ENCODE measurements at places on chromosomes 6 and 20.

GRCh38 chr6:21201187-21201586 lies 392.4 kb upstream of the SOX4 start:
- DNase-seq = peak; percentile 73

- DNase-seq = peak; percentile 30
Measured at GRCh38 chr6:70166088-70166958, 136.6 kb downstream of the COL9A1 start.

GRCh38 chr20:62975251-62975760 lies 22.8 kb downstream of the SLC17A9 start:
- no peak for DNase-seq

DNA sequence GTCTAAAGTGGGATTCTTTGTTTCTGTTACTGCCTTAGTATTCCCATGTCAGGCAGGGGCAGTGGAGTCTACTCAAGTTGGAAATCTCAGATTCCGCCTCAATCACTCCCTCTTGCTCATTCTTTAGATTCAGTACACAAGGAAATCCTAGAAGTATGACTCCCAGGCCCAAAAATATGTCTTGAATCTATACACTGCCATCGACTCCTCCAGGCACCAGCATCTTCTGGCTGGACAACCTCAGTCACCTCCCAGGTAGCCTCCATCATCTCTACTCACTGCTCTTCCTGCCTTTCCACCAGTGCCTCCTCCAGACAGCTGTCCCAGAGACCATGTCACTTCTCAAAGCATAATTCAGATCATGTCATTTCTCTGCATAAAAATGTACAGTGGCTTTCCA lies 329.9 kb downstream of the CDC5L start:
- no peak for DNase-seq

GRCh38 chr20:41176711-41177552 lies 39.6 kb downstream of the PLCG1 start:
- DNase-seq = no peak

DNA sequence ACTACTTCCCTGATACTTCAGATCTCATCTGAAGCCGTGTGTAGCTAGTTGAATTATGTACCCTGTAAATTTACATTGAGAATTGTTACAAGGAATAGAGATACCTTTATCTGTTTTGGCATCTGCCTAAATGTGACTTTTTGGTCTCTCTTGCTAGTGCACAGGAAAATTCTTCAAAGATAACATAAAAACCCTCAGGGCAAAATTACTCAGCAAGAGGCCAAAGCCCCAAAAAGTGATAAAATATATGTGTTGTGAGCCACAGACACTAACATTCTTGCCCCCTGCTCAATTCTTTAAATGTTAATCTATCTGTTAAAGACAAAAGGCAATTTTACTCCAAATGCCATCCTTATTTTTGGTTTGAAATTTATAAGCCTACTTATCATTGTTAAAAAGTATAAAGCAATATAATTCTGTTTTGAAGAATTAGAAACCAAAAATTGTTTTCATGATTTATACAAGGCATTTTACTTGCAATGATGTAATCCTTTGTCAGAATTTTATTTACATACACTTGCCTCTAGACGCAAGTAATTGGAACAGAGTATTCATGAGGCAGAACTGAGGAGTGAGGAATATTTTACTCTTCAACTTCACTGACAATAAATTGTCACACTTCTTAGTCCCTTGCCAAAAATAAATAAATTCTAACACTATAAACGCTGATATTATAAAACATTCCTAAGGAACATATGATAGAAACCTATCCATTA lies 186.2 kb downstream of the EPM2A start:
- no peak for DNase-seq

GRCh38 chr6:40376113-40376650 lies 211.0 kb downstream of the LRFN2 start:
- peak; percentile 68 for DNase-seq

- no peak for DNase-seq
Measured at GRCh38 chr20:44600758-44601201, 18.4 kb downstream of the PKIG start.

- no peak for DNase-seq
Measured at GRCh38 chr6:165971202-165971601, 196.4 kb downstream of the TBXT start.

- DNase-seq = no peak
Measured at GRCh38 chr20:10415013-10415650, 18.9 kb downstream of the MKKS start.

DNA sequence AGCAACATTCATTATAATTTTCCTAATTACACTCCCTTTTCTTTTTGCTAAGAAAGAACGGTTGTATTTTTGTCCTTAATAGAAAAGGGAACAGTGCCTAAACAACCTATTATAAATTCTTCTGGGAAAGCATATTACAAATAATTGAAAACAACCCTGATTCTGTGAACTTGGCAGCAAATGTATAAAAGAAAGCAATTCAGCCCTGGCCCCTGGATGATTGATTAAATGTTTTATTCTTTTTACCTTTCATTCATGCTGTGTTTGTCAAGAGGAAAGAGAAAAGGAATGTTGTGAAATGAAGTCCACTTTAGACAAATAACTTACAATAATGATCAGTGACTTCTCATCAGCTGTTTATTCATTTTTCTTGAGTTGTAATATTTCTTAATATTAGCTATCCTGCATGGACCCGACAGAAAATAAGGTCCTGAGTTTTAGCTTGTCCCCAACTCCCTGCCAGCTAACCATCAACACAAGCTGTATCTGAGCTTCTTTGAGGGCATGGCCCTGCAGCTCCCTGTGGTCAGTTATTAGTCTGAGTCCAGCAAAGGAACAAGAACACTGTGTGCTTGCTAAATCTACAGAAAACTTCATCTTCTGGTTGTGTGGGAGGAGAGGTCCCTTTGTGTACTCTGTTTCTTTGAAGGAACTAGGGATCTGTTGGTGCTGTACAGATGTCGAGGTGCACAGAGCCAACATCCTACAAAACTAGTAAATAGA lies 248.2 kb downstream of the LAMA2 start:
- peak; percentile 37 for DNase-seq

GRCh38 chr20:63568170-63568981 lies 5.7 kb downstream of the HELZ2 start:
- DNase-seq = no peak

- DNase-seq = no peak
Measured at GRCh38 chr6:46380152-46380807, 111.0 kb downstream of the RCAN2 start.

DNA sequence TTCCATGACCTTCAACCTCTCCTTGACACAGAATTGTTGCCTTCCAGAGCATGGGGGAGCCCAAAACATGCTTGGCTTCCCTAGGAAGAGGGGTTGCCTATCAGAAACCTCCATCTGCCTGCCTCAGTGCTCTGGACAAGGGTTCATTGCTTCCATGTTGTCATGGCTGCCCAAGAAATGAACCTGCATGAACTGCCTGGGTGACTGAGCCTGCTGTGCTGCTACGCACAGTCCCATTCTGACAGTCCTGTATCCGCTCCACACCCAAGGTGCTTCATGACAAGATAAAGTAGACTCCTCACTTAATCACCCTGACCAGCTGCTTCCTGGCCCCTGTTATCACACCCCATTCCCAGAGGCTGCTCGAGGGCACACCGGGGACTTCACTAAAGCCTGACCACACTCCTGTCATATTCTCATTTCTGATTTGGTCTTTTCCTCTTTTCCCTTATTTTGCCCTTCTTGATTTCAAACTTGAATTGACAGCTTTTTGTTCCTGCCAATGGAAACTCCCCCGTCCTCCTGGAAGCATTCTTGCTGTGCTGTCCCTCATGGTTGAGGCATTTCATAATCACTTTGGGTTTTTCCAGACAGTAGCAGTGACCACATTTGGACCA lies 31.9 kb downstream of the GMPR start:
- DNase-seq = no peak

DNA sequence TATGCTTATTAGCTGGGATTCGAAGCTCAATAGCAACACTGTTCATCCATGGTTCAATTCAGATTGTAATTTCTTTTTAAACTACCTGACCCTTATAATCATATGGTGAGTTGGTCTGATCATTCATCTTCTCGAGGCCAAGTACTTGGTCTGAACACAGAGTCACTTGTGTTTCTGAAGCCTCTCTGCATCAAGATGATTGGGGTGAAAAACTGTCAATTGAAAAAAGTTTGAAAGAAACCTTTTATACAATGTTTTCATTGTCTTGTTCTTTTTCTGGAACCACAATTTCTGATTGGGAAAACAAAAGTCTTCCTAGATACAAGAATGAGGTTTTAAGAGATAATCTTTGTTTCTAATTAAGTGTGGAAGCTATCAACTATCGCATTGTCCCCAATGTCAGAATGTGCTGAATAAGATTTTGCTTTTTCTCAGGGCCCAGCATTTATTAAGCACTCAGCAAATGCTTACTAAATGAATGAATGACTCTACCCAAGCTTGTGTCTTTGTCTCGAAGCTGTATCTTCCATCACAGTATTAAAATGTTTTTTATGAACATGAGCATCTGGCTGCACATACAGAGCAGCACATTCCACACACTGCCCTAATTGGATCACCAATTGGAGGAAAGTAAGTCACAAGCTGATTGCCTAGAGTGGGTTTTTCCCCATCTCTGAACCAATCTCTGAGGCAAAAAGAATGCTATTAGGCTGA lies 45.0 kb upstream of the MOXD1 start:
- no peak for DNase-seq

DNA sequence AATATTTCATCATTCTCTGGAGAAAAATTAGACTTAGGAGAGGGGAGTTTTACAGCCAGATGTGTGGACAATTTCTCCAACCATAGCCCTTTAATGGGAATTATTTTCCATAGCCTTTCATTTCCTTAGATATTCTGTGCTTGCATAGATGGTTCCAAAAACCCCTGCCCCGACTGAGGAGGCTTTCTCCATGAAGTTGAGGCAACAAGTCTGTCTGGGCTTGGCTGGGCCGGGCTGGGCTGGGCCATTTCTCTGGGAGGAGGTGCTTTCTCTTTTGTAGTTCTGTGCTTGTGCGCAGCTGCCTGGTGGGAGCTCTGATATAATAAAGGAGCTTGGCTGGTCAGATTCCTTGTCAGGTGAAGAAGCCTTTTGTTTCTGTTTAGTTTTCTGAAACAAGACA lies 71.4 kb downstream of the SOBP start:
- DNase-seq = no peak
